Activated naive CD4-positive, alpha-beta T cell treated with anti-CD3 and anti-CD28 coated beads, Interleukin-2, amount 50 U/mL, for 72 hours (primary cell): ENCODE measurements at places on chromosomes 6 and 20.

GRCh38 chr20:3161316-3162079 is 1.8 kb upstream of the FASTKD5 start:
- DNase-seq = no peak

DNA sequence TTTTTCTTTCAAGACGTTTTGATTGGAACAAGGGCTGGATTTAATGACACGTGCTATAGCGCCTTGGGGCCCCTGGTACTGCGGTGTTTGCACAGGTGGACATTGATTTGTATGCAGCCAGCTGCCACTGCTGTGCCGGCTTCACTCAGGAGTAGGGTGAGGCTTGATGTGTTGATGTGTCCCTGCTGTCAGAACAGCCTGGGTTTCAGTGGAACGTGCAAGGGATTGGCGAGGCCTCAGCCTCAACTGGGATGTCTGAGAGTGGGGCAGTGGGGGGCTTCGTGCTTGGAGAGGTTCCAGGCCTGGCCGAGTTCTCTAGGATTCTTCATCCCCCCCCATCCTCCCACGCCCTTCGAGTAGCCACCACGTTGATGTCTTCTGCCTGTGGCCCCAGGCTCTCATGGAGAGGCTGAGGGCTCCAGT is 23.0 kb downstream of the PYGB start:
- peak; percentile 38 for DNase-seq

GRCh38 chr6:122063076-122063475 is 336.4 kb upstream of the HSF2 start:
- no peak for DNase-seq

DNA sequence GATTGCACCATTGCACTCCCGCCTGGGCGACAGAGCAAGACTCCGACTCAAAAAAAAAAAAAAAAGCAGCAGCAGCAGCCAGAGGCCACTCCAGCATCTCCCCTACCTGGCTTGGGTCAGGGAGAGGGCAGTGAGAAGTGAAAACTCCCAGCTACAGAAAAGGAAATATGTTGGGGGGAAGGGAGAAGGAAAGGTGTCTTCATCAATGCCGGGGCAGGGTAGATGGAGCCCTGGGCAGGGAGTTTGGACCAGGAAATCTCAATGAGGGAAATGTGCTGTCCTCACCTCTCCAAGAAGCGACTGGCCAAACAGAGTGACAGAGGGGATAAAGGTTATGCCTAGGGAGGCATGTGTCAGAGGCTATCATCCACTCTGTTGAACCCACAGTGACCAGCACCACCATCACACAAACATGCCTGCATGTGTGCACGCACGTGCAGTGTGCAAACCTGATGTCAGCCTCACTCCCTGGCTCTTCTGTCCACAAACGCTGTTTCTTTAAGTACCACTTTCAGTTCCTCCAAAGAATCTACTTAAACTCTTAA is 887 bp upstream of the AIF1 start:
- DNase-seq = no peak

DNA sequence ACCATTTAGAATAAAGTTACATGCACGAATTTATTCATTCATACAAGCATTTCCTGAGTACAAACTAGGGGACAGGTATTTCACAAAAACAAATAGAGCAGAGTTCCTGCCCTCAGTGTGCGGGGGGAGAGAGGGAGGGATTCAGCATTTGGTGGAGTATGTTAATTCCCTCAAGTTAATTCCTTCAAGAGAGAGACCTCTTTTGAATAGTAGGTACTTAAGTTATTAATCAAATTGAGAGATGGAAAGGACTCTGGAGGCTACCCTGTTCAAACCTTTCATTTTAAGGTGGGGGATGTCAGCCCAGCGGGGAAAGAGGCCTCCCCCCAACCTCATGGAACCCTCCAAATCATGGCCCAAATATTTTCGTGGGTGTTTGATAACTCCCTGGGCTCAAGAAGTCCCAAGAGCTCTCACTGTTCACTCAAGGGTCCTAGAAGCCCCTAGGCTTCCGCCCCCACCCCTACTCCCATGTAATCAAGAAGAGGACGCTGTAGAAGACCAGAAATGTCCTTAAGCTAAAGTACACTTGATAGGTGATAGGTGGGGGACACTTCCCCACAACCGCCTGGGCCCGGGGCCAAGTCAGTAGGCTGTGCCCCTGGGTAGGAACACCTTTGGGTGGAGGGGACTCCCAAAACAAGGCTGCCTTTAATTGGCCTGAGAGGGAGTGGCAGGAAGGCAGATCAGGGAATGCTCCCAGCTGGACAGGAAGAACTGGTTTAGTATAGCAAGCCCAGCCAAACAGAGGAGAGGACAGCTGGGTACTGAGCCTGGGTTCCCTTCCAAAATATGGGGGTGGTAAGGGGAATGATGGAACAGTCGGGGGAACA is 2.9 kb downstream of the SDC4 start:
- no peak for DNase-seq

GRCh38 chr6:99178168-99178567 is 171.3 kb downstream of the FAXC start:
- no peak for DNase-seq

DNA sequence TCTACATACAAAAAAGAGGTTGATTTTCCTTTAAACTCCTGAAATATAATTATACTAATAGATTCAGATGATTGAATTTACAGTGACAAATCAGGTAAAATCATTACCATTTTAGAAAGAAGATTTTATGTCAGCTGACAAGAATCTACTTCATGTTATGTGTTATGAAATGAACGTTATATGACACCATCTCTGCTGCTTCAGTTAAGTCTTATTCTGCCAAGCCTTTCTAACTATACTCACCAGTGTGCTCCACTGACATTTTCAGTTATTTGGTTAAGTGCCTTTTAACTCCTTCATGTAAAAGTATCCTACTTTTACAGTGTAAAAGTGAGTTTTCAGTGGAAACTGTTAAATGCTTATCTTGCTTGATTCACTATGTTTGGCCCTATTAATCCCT is 80.4 kb downstream of the RWDD2A start:
- no peak for DNase-seq

- DNase-seq = no peak
Measured at GRCh38 chr20:22686097-22686496, 101.7 kb upstream of the FOXA2 start.

GRCh38 chr20:33964441-33964840 is 29.3 kb upstream of the RALY start:
- DNase-seq = no peak

DNA sequence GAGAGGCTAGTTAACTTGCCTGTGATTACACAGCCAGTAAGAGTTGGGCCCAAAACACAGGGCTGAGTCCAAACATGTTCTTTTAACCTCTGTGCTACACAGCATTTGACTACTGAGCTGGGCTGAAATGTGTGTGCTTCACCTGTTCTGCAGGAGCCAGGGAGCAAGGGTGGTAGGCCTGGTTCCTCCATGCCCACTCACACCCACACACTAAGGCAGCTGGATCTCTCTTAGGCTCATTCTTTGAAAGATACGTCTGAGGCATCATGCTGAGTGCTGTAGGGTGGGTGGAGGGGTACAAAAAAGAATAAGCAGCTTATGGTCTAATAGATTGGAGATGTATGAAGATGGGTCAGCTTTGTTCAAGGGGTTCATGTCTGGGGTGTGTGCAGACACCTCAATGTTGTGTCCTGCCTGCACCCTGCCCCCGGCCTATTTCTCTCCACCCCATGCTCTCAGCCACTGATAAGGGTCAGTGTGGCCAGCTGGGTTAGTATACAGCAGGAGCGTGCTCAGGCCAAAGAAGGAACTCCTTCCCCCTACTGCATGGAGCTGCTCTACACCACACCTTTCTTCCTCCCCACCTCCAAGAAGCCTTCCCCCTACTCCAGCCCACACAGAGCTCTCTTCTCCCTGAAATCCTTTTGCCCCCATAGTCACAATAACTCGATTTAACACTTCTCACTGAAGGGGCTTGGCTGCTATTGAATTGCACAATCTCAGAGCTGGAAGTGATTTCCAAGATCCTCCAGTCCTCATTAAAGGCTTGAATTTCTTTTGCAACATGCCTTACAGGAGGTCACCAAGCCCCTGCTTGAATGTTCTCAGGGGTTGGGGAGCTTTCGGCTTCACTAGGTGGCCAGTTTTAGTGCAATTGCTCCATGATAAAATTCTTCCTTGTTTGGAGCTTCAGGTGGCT is 3.4 kb downstream of the PPP2R5D start:
- DNase-seq = no peak

DNA sequence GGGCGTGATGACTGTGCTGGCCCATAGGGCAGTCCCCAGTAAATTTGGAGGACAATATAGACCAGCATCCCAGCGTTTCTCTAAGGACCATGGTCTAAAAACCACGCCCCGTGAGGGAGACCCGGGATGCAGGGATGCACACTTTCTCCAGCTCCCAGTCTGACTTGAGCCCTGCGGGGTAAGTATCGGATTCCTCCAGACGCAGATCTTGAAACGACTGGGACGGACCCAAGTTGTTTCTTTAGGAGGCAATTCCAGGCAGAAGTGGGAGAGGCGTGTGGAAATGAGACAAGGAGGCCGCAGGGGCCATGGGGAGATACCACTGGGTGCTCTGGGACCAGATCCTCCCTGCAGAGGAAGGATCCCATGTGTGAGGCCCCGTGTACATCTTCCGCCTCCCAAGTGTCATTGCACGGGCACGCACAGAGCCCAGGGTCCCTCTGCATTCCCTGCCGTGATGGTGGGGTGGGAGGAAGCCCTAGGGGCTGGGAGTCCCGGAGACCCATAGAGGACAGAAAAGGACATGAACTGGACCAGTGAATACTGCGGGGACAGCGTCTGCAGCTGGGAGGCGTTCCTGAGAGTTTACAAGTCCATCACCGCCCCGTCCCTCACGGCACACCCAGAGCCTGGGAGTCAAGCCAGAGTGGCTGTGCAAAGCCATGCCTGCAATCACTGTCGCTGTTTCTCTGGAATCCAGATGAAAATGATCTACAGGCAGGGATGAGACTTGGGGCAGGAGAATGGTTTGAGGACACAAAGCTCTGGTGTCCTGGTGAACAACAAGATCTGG is 522.9 kb downstream of the CDH26 start:
- DNase-seq = no peak

GRCh38 chr6:57087916-57088315 is 2.1 kb upstream of the ZNF451 start:
- DNase-seq = no peak

- DNase-seq = no peak
Measured at GRCh38 chr6:122007339-122007738, 392.1 kb upstream of the HSF2 start.

- DNase-seq = no peak
Measured at GRCh38 chr20:38579219-38579910, 1.6 kb upstream of the ADIG start.

- DNase-seq = no peak
Measured at GRCh38 chr6:12334526-12335130, 44.5 kb downstream of the EDN1 start.

DNA sequence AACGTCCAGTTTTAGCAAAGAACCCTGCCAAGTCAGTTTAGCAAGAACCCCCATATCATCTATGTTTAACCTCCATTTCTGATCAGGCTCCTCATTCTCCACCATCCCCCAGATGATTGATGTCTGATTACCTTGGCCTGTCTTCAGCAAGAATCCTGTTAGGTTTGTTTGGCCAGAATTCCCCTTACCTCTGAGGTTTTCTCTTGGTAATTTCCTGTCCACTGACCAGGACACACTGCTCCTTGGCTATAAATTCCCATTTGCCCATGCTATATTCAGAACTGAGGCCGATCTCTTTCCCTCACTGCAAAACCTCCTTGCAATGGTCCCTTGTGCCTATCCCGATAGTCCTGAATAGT is 27.0 kb downstream of the ZNF311 start:
- DNase-seq = no peak

DNA sequence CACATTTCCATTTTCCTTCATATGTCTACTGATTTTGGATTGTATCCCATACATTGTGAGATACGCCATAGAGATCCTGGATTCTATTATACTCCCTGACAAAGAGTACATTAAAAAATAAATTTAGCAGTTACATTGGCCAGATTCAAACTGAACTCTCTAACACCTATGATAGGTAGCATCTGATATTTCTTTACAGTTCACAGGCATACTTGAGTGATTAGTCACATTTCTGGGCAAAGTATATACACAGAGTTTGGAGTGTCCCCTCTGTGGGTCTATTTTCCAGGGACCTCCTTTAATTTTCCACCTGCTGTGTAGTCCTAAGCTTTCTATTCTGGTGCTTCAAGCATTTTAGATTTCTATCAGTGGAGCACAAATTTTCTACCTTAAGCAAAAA is 96.4 kb downstream of the TBC1D32 start:
- no peak for DNase-seq

DNA sequence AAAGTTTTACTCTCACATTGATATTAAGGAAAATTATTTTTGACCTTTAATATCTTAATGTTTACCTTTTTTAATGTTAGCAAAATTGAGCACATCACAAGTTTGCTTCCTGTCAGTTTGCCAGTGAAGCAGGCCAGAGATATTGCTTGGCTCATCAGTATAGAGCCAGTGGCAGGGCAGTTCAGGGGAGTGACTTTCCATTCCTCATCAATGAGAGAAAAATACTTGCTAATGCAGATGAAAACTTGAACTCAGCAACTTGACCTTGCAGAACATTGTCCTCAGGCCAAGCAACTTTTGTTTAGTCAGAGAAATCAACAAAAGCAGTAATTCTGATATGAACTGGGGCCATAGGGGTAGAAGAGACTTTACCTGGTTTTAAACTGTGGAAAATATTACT is 6.9 kb downstream of the TAB2 start:
- no peak for DNase-seq

GRCh38 chr20:1124421-1124820 is 6.0 kb downstream of the PSMF1 start:
- no peak for DNase-seq

GRCh38 chr20:59561614-59562277 is 42.6 kb upstream of the PHACTR3 start:
- no peak for DNase-seq

- DNase-seq = no peak
Measured at GRCh38 chr20:4677846-4678245, 43.9 kb upstream of the PRND start.

DNA sequence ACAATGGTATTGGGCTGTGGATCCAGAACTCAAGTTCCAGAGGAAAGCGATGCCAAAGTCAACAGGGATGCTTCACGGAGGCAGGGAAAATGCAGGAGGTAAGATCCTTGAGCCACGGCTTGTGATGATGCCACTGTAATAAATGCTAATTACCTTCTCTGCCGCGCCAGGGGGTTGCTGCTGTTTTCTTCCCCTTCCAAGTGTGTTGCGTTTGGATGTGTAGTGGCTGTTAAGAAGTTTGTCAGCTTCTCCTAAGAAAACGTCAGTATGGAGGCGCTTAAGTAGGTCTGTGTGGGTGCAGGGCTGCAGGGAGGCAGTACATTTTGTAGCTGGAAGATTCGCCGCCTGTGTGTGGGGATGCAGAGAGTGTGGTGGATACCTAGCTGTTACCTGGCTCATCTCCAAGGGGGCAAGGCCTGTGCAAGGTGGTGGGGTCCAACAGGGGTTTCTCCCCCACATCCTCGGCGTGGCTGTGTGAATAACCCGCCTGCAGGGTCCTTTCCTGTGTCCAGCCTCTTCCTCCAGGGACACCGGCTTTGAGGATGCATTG is 318.7 kb downstream of the CDH4 start:
- DNase-seq = no peak

GRCh38 chr6:150196942-150197745 is 54.3 kb downstream of the PPP1R14C start:
- no peak for DNase-seq

- no peak for DNase-seq
Measured at GRCh38 chr6:84549917-84550316, 214.5 kb downstream of the TBX18 start.
